CD4-positive, alpha-beta T cell treated with Interleukin-15 for 4 hours (primary cell): ENCODE measurements at places on chromosomes 12 and 14.
A peak's percentile ranks its signal among the peaks of the same experiment; 100 is the strongest.

DNA sequence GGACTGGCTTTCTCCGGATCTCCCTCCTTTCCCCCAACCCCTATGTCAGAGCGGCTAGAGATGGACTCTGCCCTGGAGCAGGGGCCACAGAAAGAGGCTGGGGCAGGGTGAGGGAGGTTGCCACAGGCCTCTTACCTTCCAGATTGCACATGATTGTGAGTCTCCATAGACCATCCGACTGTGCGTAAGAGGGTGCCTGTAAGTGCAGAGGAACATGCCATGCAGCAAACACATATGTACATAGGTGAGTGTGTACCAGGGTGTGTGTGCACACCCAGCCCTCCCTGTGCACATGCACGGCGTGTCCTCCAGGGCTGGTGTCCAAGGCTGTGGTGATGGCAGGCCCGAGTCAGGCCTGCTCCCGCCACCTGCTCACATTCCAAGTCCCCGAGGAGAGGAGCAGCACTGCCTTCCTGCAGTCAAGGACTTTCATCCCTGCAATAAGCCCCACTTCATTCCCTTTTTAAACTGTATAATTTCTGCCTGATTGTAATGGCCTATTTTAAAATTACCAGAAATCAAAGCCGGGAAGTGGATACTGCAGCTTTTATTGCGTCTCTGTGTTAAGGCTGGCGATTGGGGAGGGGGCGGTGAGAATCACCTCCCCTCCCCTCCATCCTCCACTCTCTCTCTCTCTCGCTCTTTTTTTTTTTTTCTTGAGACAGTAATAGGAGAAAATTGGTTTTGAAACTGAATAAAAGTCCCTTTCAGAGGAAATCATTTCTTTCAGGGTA lies 28.5 kb downstream of the FAM222A start:
- DNase-seq, result no peak

DNA sequence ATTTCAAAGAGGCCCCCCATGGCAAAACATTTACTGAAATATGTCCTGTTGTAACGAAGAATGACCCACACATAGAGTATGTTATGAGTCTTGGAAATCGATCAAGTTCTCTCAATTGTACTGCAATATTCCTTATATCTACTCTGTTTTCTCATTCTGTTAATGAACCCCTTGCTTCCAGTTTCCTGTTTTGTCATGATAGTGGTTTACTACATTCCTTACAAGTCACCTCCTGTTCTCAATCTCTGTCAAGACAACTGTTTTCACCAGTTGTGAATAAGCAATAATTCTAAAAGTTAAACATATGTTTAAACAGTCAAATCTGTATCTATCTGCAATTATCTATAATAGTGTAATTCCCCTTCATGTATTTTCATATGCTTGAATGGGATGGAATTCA lies 16.4 kb upstream of the ARID2 start:
- DNase-seq, result no peak

DNA sequence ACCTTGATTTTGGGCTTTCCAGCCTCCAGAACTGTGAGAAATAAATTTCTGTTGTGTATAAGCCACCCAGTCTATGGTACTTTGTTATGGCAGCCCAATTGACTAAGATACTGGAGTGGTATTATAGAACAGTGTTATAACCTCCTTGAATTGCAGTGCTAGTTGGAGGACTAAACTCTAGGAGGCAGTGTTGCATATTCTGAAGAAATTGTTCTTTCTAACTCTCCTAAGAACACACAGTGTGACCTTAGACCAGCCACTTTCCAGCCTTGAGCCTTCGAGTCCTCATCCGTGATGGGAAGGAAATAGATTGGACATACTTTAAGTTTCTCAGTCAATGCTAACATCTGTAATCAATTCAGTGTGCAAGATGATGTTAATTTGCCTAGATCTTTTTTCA lies 22.4 kb upstream of the LRRC10 start:
- no peak for DNase-seq

DNA sequence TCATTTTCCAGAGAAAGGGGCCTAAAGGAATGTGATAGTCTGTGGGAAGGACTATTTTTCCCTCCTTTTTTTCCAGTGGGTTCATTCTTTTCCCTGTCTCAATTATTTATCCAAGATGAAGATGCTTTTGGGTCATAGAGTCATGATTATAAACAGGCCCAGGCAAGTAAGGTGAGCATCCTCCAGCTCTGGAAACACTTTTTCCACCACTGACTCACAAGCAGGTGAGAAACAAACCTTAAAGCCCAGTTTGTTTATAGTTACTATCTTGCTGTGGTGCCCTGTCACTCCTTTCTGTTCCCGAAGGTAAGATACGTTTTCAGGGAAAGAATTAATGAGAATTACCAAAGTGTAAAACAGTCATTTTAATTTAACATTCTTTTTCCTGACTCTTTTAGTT lies 107.7 kb upstream of the IFNG-AS1 start:
- DNase-seq, result no peak

DNA sequence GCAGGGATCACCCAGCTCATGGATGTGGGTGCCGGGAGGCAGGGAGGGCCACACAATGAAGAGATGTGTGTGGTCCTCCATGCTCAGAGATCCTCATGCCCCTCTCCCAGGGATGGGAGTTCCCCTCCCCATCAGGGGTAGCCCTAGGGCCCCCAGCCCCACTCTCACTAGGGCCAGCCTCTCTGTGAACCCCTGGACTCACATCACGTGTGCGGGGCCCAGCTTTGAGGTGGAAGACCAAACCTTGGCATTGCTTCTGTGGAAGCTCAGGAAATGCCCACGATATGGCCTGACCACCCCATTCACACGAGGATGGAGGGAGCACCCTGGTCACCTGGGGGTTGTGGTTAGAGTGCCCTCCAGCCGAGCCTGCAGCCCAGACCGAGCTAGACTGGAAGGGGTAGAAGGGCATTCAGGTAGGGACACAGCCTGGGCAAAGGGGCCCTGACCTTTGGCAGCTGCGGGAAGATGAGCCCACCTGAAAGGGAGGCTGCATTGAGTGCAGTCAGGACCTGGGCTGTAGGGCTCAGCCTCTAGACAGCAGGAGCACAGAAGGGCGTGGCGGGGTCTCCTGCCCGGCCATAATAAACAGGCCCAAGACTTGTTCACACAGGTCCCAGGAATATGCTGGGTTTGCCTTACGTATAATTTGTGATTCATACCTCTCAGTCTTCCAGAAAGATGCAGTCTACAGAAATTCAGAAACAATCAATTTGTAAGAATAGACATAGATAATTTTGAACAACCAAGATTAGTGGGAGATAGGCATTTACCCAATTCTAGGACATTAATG lies 34.8 kb upstream of the RCOR1 start:
- DNase-seq, result no peak

GRCh38 chr12:28578361-28578760 lies 388.1 kb downstream of the CCDC91 start:
- no peak for DNase-seq

DNA sequence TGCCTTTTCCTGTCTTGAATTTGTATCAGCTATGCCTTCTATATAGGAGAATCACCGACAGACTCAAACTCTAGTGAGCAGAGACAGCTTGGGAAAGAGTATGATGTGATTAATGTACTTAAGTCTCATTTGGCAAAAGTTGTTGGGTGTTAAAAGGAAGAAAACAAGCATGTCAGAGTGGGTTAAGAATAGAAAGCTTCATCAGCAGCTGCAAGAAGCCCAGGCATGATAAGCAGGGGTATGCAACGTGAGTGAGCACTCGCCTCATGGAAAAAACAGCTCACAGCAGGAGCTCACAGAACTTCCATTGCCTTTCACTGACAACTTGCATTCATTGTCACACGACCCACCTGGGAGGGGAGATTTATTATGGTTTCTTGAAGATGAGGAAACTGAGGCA lies 35.9 kb upstream of the WNK1 start:
- DNase-seq, result no peak

GRCh38 chr12:51126297-51126696 lies 42.9 kb upstream of the CSRNP2 start:
- DNase-seq, result no peak

- DNase-seq, result no peak
Measured at GRCh38 chr14:74308695-74309094, 6.0 kb upstream of the ABCD4 start.

GRCh38 chr12:95759718-95760117 lies 30.8 kb downstream of the NTN4 start:
- DNase-seq, result no peak

GRCh38 chr12:5509102-5509501 lies 77.2 kb downstream of the NTF3 start:
- DNase-seq, result no peak

GRCh38 chr14:70887207-70887681 lies 20.0 kb upstream of the PCNX1 start:
- no peak for DNase-seq

DNA sequence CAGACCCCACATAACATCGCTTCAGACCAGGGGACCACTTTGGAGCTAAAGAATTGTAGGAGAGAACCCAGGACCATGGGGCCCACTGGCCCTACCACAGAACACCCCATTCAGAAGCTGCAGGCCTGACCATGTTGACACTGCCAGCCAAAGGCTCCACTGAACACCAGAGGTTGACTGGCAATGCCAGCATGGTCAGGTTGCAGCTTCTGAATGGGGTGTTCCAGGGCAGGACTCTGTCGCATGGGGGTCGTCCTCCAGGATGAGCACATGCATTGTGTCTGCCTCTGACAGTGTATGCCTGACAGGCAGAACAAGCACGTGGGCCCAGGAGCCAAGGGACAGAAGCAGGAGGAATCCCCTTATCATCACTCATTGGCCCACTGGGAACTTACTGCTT lies 34.1 kb downstream of the DIO3 start:
- no peak for DNase-seq

GRCh38 chr12:32761716-32762115 lies 6.0 kb upstream of the YARS2 start:
- no peak for DNase-seq

DNA sequence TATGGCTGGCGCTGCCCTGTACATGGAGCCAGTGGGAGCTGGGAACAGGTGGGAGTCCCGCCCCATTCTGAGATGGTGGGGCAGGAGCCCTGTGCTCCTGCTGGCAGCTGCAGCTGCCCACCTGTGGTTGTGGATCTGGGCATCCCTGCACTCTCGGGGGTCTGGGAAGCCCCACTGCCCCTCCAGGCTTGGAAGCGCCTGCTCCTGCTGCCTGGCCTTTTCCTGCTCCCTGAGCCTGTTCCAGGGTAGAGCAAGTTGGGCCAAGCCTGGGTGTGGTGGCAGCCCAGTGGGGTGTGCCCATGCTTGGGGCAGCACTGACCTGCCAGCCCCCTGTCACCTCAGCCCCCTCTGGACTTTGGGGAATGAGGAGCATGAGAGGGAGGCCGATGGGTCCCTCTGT lies 104.0 kb downstream of the MNAT1 start:
- DNase-seq, result no peak

GRCh38 chr12:128801879-128802391 lies 21.8 kb downstream of the SLC15A4 start:
- DNase-seq, result no peak

- DNase-seq, result no peak
Measured at GRCh38 chr14:23482823-23483148, 13.3 kb downstream of the NGDN start.

GRCh38 chr12:72077111-72077820 lies 138.6 kb downstream of the TPH2 start:
- DNase-seq, result no peak

DNA sequence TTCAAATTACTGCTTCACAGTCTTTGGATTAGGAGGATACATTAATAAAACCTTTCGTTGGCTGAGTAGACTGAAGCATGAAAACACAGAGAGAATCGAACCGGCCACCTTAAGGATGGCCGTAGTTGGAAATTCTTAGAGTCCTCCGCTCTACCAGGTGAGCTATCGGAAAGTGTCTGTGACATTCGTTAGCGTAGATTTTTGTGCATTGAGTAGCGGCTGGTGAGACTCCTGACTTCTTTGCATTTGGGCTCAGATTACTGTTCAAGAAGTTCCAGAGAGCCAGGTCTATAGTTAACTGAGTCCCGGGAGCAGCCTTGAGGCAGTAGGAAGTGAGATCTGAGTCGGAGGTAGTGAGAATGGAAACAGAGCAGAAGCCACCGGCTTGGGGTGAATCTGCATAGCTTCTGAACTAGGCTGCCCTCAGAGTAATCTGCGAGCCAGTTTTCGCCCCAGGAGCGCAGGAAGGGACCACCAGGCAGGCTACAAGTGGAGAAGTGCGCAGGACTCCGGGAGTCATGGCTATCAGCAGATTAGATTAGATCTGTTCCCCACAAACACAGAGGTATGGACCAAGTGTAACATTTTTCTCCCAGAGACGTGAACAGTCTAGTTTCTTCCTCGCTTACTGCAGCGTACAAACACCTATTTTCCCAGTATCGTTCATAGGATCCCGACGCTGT lies 11.0 kb downstream of the OR6S1 start:
- peak; percentile 10 for DNase-seq

DNA sequence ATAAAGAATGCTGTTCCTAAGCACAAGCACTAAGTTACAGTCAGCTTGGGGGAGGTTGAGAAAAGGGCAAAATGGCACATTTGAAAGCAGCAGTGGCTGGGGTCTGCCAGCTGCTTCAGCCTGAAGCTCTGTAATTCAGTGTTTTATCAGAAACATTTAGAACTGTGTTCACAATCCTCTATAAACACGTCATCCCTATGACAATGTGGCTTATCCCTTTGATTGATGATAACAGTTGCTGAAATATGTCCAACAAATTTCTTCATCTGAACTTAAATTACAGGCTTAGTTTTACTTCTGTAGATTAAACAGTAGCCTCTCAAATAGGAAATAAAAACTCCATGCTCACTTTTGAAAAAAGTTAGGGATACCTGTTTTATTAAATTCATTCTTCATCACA lies 108.8 kb downstream of the VEZT start:
- no peak for DNase-seq

DNA sequence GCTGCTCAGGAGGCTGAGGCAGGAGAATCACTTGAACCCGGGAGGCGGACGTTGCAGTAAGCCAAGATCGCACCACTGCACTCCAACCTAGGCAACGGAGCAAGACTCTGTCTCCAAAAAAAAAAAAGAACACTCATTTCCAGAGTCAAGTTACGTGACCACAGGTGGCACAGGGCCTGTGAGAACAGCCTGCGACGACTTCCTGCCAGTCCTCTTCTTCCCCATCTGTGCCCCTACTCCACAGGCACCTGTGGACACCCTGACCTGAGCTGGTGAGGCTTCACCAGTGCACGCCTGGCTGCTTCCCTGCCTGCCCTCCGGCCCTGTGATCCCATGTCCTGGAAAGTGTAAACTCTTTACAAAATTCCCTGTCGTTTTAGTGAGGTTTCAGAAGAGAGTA lies 77.7 kb downstream of the PPP2R5C start:
- no peak for DNase-seq

DNA sequence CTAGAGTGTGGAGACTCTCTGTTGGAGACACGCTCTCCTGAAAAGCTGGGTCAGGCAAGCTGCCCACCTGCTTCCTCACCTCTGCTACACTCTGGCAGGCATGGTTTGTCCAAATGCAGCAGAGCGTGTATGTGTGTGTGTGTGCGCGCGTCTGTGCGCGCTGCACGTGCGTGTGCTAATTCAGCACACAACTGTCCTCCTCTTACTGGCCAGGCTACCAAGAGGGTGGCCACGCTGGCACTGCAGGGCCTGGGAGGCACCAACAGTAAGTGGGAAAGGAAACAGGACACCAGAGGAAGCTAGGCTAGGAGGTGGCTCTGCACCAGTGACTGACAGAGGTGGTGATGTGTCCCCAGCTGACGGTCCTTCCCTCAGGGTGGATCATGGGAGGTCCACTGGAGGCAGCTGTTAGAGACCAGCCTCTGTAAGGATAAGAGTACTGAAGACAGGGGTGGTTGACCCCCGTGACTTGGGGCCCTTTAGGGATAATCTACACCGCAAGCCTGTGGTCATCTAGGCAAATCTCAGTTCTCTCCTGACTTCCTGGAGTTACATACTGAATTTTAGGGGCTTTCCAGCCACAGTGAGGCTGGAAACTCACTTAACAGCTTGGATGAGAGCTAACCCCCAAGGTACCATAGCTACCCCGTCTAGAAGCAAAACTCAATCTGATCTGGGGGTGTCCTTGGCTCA lies 15.6 kb upstream of the TFCP2 start:
- DNase-seq, result no peak
